ENCODE measurements at places on chromosomes 6 and 20.

DNA sequence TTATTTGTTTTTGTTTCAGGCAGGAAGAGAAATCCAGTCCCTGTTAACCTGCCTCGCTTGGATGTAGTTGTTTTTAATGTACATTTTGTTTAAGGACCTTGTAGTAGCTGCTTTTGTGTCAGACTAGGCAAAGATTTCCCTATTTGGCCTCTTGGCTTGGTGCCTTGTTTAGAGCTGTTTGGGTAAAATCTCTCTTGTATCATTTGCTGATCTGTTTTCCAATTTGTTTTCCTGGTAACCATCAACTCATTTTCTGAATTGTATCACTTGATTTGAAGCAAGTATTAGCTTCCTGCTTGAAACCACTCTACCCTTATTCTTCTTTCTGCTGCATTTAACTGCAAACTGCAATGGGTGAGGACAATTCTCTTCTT lies 160.7 kb downstream of the ZFAND3 start:
- DNase-seq: no peak

- no peak for DNase-seq
Observed at GRCh38 chr6:169289619-169290339, 36.1 kb upstream of the THBS2 start.

- no peak for DNase-seq
Observed at GRCh38 chr6:74256781-74257180, 560.8 kb downstream of the CD109 start.

- no peak for DNase-seq
Observed at GRCh38 chr20:8132484-8133309, 631 bp downstream of the PLCB1 start.

GRCh38 chr6:125810445-125810844 lies 19.7 kb downstream of the NCOA7 start:
- no peak for DNase-seq

DNA sequence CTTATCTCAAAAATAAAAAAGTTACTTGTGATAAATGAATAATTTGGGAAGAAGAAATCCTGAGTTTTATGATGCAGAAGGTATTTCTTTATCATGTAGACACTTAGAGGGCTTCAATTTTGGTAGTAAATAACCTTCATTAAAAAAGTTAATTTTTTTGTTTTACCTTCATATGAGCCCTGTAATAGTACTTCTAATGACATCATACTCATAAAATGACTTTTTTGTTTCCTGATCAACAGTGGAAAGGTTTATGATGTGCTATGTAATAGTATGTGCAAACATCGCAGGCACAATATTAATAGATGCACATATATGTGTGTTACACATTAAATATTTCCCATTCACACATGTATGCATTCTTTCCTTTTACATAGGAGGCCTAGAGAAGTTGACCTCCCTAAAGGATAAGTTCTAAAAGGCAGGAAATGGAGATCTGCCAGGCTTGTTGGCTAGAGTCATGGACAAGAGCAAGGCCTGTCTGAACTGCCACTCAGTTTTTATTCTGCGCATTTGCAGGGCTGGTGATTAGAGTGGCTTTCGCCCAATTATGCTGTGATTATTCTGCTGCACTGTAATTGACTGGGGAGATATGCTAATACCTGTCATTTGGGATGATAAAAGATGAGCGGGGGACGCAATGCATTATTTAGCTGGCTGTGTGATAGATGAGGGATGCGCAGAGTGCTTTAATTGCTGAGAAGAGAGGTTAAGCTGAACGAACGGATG lies 272.6 kb downstream of the TMEM242 start:
- no peak for DNase-seq

GRCh38 chr6:127201321-127201720 lies 65.3 kb upstream of the RNF146 start:
- DNase-seq: no peak

DNA sequence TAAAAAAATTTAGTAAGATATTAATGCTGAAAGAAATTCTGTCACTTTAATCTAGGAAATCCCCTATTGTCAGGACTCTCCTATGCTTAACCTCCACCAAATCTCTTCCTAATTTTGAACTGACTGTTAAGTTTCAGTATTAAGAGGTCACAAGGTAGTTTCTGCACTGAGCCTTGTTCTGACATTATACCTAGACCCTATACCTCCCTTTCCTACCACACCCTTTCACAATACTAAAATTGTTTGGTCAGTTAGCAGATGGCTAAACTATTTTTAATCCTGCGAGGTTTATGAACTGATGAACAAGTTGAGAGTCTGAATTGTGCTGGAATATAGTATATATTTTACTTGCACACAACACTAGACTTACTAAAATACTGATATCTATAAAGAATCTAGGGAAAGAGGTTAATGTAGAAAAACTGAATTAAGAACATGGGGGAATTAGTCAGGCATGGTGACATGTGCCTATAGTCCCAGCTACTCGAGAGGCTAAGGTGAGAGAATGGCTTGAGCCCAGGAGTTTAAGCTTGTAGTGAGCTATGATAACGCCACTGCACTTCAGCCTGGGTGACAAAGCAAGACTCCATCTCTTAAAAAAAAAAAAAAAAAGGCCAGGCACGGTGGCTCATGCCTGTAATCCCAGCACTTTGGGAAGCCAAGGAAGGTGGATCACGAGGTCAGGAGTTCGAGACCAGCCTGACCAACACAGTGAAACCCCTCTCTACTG lies 51.5 kb downstream of the HBS1L start:
- no peak for DNase-seq

GRCh38 chr6:136566007-136566487 lies 15.8 kb upstream of the MAP7 start:
- no peak for DNase-seq

- no peak for DNase-seq
Observed at GRCh38 chr6:76342611-76343160, 270.2 kb upstream of the IMPG1 start.

GRCh38 chr20:62875419-62876361 lies 14.1 kb upstream of the TCFL5 start:
- DNase-seq: peak; percentile 43

DNA sequence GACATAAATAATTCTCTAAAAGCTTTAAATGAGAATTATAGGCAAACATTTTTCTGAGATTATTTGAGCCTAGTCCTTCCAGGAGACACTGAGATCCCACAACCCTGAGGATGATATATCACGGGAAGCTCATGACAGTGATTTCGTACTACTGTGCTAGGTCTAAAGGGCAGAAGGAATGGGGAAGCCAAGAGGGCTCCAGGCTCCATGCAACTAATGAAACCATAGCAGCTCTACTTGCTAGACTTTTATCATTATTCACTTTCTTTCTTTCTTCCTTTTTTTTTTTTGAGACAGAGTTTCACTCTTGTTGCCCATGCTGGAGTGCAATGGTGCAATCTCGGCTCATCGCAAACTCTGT lies 57.3 kb upstream of the SGK1 start:
- no peak for DNase-seq

DNA sequence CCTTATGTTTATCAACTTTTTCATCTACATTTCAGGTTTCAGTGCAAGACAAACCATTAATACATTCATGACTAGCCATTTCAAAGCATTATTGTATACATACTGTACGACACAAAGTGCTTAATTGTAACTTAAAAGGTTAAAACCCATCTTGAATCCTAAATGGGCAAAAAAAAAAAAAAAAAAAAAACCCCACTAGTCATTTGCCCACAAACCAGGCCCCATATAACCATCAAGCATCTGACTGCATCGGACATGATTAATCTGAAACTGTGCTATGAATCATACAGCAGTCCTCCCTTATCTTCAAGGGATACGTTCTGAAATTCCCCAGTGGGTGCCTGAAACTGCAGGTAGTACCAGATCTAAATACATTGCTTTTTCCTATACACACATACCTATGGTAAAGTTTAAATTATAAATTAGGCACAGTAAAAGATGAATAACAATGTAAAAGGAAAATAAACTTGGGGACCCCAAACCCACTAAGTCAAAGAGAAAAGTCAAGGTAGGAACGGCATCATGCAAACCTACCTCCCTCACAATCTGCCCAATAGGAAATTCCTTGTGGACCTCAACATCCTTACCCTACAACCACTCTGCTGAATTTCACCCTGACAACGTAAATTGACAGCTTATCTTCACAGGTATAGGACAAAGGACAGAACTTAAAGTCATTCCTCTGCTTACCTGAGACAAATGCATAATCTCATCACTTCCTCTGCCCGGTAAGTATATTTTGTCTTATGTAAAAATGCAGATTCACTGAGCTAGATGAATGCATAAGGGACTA lies 14.3 kb downstream of the B4GALT5 start:
- no peak for DNase-seq

DNA sequence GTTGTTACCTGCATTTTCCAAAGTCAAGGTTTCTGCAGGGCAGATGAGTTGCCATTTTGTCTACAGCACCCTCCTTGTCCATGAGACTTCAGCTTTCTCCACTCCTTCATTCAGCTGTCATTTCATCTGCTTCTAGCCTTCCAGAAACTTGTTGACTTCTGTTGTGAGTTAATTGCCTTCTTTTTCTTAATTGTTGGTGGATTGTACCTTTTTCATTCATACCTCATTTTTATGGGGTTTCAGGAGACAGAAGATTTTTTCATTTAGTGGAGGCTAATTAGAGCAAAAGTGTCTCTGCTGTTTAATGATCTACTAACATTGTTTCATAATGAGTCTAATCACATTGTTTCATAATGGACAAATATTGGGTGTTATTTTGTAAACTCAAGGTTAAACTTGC lies 7.5 kb upstream of the SUMO4 start:
- DNase-seq: no peak

GRCh38 chr6:89045576-89045975 lies 35.0 kb upstream of the PNRC1 start:
- no peak for DNase-seq

- DNase-seq: no peak
Observed at GRCh38 chr20:62120990-62121775, 1.1 kb upstream of the LSM14B start.

- no peak for DNase-seq
Observed at GRCh38 chr6:72238900-72239299, 352.6 kb downstream of the RIMS1 start.

DNA sequence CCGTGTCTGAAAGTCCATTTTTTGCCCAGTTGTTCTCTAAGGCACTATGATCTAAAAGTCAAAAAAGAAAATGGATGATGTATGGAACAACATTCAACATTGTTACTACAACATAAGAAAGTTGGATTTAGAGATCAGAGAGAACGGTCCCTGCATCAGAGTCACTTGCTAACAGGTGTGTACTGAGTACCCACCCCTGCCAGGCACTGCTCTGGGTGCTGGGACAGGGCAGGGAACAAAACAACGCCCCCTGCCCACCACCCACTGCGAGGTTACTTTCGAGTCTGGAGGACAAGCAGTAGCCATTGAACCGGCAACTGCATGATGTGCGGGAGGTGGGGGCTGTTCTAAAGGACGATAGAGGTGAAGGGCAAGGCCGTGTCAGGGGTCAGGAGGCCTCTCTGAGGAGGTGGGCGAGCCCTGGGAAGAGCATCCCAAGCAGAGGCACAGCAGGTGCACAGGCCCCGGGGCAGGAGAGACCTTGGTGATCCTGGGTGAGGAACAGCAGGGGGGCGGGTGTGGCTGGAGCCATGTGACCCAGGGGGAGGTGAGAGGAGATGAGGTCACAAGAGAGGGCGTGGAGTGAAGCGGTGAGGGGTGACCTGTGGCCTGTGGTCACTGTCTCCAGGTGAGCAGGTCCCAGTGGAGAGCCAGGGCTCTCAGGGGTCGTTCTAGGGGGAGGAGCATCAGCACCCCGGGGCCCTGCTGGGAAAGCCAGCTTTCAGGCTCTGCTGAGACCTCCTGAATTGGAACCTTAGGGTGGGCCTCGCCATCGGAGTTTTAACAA lies 197.5 kb upstream of the SULF2 start:
- no peak for DNase-seq

GRCh38 chr6:32439602-32440214 lies at the start of gene HLA-DRA:
TSS of gene HLA-DRA (plus strand) at chr6:32439887. CDS start at chr6:32439951, 64 bp downstream.
- peak; percentile 8 for DNase-seq

GRCh38 chr6:130882370-130882769 lies 55.2 kb downstream of the SMLR1 start:
- DNase-seq: no peak

DNA sequence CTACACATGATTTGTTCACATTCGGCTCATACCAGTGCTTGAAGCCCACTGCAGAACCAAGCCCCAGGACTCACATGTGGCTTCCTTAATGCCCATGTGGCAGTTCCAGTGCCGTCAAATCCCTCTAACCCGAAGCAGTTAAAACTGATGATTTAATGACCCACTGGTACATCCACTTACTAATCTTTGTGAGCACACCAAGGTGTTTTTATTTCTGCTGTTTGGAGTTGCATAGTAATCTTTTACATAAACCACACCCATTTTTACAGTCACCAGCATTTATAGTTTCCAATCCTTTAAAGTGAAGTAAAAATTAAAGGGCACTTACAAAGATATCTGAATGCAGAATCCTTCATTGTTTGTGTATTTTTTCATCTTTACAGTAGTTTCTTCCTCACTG lies 232.0 kb downstream of the ANKRD60 start:
- DNase-seq: no peak

GRCh38 chr20:50153153-50153499 lies 397 bp downstream of the PEDS1 start:
- no peak for DNase-seq

DNA sequence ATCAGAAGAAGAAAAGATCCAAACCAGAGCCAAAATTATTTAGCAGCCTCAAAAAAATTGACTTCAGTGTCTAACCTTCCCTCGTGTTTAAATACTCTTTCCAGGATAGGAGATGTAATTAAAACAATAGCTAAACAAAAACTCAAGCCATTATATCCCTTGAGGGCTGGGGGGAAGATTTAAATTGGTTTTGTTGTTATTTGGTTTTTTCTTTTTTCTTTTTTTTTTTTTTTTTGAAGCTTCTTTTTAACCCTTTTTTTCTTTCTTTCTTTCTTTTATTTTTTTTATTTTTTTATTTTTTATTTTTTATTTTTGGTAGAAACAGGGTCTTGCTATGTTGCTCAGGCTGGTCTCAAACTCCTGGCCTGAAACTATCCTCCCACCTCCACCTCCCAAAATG lies 269.0 kb downstream of the KHDC1L start:
- no peak for DNase-seq

DNA sequence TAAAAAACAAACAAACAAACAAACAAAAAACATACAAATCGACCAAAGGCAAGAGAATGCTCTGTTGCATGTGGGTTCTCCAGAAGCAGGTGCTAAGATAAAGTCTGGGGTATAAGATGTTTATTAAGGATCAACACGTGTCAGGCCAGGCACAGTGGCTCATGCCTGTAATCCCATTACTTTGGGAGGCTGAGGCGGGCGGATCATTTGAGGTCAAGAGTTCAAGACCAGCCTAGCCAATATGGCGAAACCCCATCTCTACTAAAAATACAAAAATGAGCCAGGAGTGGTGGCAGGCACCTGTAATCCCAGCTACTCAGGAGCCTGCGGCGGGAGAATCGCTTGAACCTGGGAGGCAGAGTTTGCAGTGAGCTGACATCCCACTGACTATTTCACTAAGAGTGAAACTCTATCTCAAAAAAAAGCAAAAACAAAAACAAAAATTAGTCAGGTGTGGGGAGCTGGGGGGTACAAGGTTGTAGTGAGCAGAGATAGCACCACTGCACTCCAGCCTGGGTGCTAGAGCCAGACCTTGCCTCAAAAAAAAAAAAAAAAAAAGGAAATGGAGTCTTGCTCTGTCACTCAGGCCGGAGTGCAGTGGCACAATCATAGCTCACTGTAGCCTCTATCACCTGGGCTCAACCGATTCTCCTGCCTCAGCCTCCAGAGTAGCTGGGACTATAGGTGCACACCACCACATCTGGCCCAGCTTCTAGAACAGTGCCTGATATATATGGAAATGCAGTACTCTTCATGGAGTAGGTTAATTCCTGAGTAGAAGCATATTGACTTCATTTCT lies 86.8 kb upstream of the JARID2 start:
- no peak for DNase-seq
